ENCODE measurements at places on chromosomes 5 and 9. TPM values are rescaled to one million over a fixed set of nuclear protein-coding genes. Genes with fewer than 3 reads are reported as not detected.

GRCh38 chr5:43156388-43156787, 35.6 kb upstream of the NIM1K start:
- DNase-seq: no peak

DNA sequence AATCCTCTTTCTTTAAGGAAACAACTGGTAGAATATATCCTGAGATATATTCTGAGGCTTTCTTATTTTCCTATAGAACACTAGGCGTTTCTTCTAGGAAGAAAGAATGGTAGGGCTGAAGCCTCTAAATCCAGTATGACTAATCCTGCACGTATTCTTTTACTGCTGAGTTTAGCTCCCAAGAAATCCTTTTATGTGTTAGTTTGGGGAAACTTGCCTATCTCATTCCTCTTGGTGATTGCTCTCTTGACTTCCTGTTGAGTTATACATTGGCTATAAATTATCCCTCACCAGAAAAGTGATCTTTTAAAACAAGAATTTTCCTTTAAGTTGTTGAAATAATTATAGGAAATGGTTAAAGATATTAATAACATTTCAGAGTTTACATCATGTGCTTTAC, 422.9 kb downstream of the TMEM161B start:
- DNase-seq: no peak

- no peak for DNase-seq
Observed at GRCh38 chr5:179276838-179277395, 68.3 kb downstream of the ADAMTS2 start.

DAB2 gene
- total RNA-seq: 19.1 TPM

- DNase-seq: no peak
Observed at GRCh38 chr5:86780018-86780417, 162.3 kb downstream of the COX7C start.

DNA sequence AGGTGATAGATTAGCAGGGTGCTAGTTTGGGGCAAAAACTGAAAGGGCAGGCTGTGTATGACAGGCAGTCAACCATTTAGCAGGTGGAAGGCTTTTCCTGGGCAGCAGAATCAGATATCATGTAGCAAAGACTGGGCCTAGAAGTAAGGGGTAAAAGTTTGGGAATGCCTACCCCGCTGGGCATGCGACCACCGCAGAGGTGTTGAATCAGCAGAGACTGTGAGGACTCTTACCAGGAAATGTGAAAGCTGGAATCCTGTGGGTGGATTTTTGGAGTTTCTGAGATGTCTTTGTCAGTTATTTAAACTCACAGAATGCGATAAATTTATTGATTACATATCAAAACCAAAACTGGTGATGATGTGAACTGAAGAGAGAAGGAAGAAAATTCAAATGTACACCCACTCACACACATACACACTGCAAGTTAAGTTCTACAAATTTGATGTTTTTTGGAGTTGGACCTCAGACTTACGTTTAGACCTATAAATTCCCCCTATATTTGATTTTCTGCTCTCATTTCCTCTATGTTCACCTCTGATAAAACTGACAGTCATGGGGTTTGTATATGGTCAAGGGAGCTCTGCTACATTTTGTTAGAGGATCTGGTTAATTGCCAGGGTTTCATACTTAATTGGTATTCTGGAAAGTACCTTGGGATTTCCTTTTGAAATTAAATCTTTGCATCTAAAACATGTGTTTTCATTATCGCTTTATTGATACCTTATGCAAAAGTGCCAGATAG, 333.6 kb downstream of the CSNK1G3 start:
- no peak for DNase-seq

ZMAT2 gene
- 62.4 TPM for total RNA-seq

- peak; percentile 74 for DNase-seq
Observed at GRCh38 chr5:65142016-65142415, 339.7 kb downstream of the ADAMTS6 start.

RNF180 gene
- total RNA-seq: 0.65 TPM

- DNase-seq: no peak
Observed at GRCh38 chr9:98457726-98458370, 202.4 kb upstream of the TBC1D2 start.

DNA sequence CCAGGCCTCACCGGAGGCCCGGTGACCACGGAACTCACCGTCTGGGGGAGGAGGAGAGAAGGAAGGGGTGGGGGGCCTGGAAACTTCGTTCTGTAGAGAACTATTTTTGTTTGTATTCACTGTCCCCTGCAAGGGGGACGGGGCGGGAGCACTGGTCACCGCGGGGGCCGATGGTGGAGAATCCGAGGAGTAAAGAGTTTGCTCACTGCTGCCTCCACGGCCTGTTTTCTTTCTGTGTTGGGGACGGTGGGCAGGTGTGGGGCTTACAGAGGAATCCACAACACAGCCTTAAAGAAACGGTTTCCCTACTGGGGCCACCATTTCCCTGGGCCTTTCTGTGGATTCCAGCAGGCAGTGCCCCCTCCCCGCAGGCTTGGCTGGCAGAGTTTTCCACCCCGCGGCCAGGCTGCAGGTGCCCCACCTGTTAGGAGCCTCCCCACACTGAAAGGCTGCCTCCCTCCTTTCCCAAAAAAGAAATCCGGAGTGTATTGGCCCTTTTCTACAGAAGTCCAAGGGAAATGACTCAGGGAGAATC, 80.8 kb downstream of the NTNG2 start:
- DNase-seq: peak; percentile 24

DNA sequence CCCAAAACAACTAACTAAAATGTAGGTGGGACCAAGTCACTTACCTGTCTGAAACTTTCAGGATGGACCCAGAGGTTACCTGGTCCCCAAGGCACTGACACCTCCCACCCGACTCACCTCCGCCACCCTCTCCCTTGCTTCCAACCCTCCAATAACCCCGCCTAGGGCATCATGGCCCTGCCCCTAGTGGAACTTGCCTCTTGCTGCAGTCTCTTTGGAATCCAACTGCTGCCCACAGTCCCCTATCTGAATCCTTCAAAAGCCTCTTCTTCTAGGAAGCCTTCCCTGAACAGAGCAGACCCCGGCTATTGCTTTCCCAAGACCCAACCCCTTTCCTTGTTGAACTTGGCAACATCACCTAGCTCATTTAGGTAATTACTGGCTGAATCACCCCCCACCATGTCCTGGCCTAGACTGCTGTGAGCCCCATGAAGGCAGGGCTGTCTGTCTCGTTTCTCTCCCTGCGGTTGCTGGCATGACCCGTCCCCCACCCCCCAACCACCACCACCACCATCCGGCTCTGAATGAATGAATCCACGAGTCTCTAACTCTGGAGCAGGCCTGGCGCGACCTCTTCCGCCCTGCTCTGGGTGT, 9.4 kb downstream of the CRB2 start:
- no peak for DNase-seq

TMC1 gene
- not detected for total RNA-seq

PIP5K1B gene
- total RNA-seq: 0.36 TPM

DNA sequence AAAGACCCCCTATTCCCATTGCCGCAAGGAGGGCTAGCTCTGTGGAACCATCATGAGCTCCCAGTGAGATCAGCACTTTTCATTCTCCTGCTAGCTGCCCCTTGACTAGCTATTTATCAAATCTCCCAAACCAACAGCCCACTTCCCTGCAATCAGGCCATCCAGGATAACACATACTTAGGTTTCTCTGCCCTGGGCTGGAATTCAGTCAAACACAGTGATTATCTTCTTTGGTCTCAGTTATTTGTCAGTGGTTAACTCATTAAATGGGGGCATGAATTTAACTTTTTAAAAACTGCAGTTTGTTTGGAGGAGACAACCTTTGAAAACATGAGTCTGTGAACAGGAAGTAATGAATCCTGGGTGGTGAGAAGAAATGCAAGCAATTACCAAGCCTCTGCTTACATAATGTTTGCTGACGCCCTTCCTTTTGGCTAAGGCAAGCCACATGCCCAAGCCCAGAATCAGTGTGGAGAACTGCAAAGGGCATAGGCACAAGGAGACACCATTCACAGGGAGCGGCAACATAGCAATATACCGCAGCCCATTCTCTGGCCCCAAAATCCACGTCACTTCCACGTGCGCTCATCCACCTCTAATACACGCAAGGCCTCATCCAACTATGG, 275.0 kb downstream of the DRD1 start:
- DNase-seq: no peak

DNA sequence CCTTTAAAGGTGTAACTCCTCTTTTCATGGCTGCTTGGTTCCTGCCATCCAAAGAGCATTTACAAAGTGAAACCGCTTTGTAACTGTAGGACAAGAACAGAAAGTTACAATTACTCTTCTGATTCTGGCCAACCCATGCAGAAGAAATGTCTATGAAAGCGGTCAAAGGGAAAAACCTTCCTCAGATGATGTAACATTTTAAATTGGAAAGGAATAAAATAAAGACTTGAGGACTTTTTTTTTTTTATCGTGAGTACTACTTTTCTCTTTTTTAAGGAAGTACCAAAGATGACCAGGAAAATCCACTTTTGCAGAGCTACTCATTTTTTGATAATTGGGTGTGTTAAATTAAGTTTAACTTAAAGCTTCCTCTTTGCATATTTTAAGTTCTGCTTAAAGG, 13.0 kb upstream of the C9orf72 start:
- DNase-seq: no peak

HSD17B4 gene
- total RNA-seq: 141 TPM

GRCh38 chr9:4259489-4259888, 40.4 kb downstream of the GLIS3 start:
- no peak for DNase-seq

DNA sequence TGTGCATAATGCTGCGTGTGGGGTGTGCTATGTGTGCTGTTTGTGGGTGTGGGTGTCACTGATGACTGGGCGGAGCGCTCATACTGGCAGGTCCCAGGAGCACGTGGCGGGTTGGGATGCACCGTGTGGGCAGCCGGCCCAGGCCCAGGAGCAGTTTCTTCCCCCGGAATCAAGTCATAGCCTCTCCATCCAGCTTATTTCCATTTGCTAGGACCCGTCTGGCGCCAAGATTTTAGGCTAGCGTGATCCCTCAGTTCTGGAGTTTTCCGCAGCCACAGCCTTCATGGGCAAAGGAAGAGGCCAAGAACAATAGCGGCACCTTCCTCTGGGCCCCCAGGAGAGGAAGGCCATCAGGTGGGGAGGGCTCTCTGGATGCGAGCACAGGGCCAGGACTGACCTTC, 43.3 kb upstream of the NEURL1B start:
- no peak for DNase-seq

DNA sequence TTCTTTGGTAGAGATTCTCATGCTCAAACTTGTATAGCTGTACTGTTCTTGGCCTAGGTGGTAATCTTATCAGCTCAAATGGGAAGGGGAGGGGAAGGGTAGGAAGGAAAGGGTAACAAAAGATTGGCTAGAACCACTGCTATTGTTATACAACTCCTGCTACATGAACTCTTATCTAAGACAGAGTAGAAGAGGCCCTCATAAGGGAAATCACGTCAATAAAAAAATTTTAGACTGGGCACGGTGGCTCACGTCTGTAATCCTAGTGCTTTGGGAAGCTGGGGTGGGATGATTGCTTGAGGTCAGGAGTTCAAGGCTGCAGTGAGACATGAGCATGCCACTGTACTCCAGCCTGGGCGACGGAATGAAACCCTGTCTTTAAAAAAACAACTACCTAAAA, 15.9 kb downstream of the STOM start:
- DNase-seq: no peak

DNA sequence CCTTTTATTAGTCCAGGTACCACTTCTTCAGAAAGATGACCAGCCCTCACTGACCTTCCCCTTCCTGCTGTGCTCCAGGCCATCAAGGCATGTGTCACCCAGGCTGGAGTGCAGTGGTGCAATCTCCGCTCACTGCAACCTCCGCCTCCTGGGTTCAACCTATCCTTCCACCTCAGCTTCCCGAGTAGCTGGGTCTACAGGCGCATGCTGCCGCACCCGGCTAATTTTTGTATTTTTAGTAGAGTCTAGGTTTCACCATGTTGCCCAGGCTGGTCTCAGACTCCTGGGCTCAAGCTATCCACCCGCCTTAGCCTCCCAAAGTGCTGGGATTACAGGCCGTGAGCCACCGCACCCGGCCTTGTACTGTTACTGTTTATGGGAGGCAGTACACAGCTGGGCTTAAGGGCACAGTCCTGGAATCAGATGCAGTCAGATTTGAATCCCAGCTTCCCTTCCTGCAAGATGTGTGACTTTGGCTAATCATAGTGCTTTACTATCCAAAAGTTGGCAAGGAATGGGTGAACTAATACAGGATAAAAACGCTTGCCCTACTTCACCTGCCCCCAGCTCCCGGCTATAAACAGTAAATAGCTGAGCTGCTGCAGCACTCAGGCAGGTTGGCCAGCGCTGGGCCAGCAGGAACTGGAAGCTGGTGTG, 483 bp upstream of the EIF4EBP3 start:
- no peak for DNase-seq

- no peak for DNase-seq
Observed at GRCh38 chr5:100904259-100904861, 1.3 kb upstream of the ST8SIA4 start.

- DNase-seq: peak; percentile 41
Observed at GRCh38 chr5:132427281-132428146, 58.0 kb downstream of the SLC22A5 start.

DNA sequence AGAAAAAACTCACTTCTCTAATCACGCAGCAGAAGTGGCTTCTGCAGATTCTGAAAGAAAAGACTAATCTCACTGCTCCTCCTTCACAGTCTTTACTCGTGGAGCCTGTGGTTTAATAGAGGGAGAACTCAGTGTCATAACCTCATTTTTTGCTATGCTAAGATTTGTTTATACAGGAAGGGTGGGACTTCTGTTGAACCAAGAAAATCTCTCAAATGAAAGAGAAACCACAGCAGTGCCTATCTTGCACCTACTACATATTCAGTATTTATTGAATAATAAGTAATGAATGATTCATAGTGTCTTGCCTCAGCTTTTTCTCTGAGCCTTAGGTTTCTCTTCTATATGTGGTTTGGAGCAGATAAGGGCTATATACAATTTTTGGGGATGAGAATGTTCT, 136.1 kb upstream of the DMAC1 start:
- no peak for DNase-seq

EDIL3 gene
- total RNA-seq: 27.8 TPM

DNA sequence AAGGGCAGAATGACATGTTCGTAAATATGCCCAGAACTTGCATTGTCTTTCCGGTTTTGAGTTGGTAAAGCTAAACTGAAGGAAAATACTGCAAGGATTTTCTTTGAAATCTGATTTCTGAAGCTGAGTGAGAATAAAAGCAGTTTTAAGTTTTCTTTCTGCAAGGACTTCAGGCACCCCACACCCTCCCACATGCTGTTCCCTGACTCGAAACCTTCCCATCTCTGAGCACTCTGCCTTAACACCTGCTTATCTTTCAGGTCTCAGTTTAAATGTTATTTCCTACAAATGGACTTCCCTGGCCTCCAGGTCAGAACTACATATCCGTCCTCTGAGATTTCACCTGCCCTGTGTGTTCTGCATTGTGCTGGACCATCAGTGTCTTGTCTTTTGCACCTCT, 93.8 kb downstream of the KLHL3 start:
- no peak for DNase-seq

- no peak for DNase-seq
Observed at GRCh38 chr5:177435847-177436536, 9.5 kb downstream of the GRK6 start.

GRCh38 chr5:56422076-56422762, 189.1 kb upstream of the ANKRD55 start:
- no peak for DNase-seq

- DNase-seq: peak; percentile 90
Observed at GRCh38 chr5:81626524-81626923, 124.4 kb downstream of the SSBP2 start.

All from SJCRH30 (cell line).